Testis (tissue), 5 donors: ENCODE measurements at places on chromosomes 3 and 15. TPM values are rescaled to one million over a fixed set of nuclear protein-coding genes. Genes with fewer than 3 reads are reported as not detected.

- H3K4me3 ChIP-seq, result peak overlapping the region; percentile 45
- H3K36me3 ChIP-seq, result no peaks in the 10 kb centered on the region
- no peaks in the 10 kb centered on the region for H3K27me3 ChIP-seq
- no peak for DNase-seq
- no peak overlapping the region for H3K27ac ChIP-seq
Measured at GRCh38 chr3:45145223-45145622, 955 bp downstream of the CDCP1 start.

- no peaks in the 10 kb centered on the region for H3K36me3 ChIP-seq
- no peak for DNase-seq
- H3K4me1 ChIP-seq, result no peaks in the 10 kb centered on the region
- H3K27me3 ChIP-seq, result no peaks in the 10 kb centered on the region
Measured at GRCh38 chr15:39135989-39136388, 444.9 kb upstream of the THBS1 start.

- H3K36me3 ChIP-seq, result no peaks in the 10 kb centered on the region
- H3K4me1 ChIP-seq, result no peaks in the 10 kb centered on the region
- no peak overlapping the region for H3K27ac ChIP-seq
- no peak overlapping the region for H3K4me3 ChIP-seq
- no peak for DNase-seq
Measured at GRCh38 chr3:159887168-159887567, 101.5 kb upstream of the IL12A start.

DNASE1L3 gene
- 3.8 TPM for total RNA-seq

RETNLB gene
- total RNA-seq, result not detected

GRCh38 chr3:7789324-7789723 lies 712.3 kb upstream of the LMCD1 start:
- H3K27ac ChIP-seq, result no peak overlapping the region
- no peak overlapping the region for H3K4me3 ChIP-seq
- no peaks in the 10 kb centered on the region for H3K4me1 ChIP-seq
- DNase-seq, result no peak
- no peaks in the 10 kb centered on the region for H3K27me3 ChIP-seq
- no peaks in the 10 kb centered on the region for H3K36me3 ChIP-seq

DNA sequence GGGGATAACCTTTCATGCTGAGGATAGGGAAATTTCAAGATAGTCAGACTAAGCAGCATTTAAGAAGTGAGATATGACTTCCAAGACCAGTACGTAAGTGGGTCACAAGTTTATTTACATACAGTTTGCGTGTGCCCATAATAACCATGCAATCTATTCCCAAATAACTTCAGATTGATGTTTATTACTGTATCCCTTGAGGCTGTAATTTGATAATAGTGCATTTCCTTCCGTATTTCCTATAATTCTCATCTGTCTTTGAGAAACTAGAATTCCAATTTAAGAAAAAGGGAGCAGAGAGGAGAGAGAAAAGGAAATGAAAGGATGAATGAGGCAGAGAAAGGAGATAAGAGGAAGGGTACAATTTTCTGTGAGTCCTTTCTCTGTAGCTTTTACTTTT lies 1073.1 kb downstream of the EPHA3 start:
- H3K4me1 ChIP-seq, result no peaks in the 10 kb centered on the region
- H3K36me3 ChIP-seq, result no peaks in the 10 kb centered on the region
- H3K27ac ChIP-seq, result no peak overlapping the region
- no peak overlapping the region for H3K4me3 ChIP-seq
- H3K27me3 ChIP-seq, result no peaks in the 10 kb centered on the region

DNA sequence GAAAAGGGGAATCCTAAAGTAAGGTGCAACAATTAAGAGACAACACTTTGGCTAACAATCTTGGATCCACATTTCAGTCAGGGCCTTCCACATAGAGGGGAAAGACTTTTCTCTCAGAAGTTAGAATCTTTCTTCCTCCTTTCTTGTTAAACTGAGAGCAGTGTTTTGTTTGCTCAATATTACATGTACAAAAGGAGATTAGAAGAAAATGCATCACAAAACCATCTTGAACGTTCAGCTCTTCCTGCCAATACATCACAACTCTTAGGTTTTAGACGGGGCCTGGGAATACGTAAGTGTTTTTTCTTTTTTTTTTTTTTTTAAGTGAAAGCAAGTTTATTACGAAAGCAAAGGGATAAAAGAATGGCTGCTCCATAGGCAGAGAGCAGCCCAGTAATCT lies 39.1 kb downstream of the MAP2K1 start:
- no peak overlapping the region for H3K4me3 ChIP-seq
- no peaks in the 10 kb centered on the region for H3K36me3 ChIP-seq
- no peaks in the 10 kb centered on the region for H3K27me3 ChIP-seq
- no peak overlapping the region for H3K27ac ChIP-seq
- no peaks in the 10 kb centered on the region for H3K4me1 ChIP-seq
- DNase-seq, result no peak

SPATA12 gene
- 4.3 TPM for total RNA-seq

PLSCR5 gene
- total RNA-seq, result not detected

GRCh38 chr3:101803173-101803782 lies 24.3 kb downstream of the NXPE3 start:
- DNase-seq, result peak; percentile 67
- H3K4me1 ChIP-seq, result no peaks in the 10 kb centered on the region
- no peaks in the 10 kb centered on the region for H3K27me3 ChIP-seq
- no peaks in the 10 kb centered on the region for H3K36me3 ChIP-seq
- no peak overlapping the region for H3K27ac ChIP-seq

GRCh38 chr3:180932819-180933218 lies 20.3 kb downstream of the FXR1 start:
- no peaks in the 10 kb centered on the region for H3K36me3 ChIP-seq
- H3K4me1 ChIP-seq, result no peaks in the 10 kb centered on the region
- DNase-seq, result no peak
- no peaks in the 10 kb centered on the region for H3K27me3 ChIP-seq

DNA sequence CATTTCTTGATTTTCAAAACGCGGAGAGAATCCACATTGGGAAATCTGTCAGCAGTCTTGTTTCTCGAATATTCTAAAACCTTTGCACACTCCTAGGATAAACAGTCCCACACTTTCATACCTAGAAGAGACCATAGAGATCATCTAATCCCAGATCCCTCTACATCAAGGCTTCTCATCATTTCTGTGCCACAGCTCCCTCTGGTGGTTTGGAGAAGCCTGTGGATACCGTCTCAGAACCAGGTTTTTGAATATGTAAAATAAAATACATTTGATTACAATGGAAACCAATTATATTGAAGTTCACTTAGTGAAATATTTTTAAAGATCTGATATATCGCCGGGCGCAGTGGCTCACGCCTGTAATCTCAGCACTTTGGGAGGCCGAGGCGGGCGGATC lies 211.9 kb upstream of the GOLGA6L4 start:
- no peaks in the 10 kb centered on the region for H3K4me1 ChIP-seq
- H3K4me3 ChIP-seq, result no peak overlapping the region
- peak; percentile 60 for DNase-seq
- no peaks in the 10 kb centered on the region for H3K27me3 ChIP-seq
- H3K36me3 ChIP-seq, result no peaks in the 10 kb centered on the region
- H3K27ac ChIP-seq, result no peak overlapping the region

- H3K4me1 ChIP-seq, result no peaks in the 10 kb centered on the region
- peak overlapping the region; percentile 46 for H3K4me3 ChIP-seq
- no peaks in the 10 kb centered on the region for H3K27me3 ChIP-seq
- no peaks in the 10 kb centered on the region for H3K36me3 ChIP-seq
- no peak overlapping the region for H3K27ac ChIP-seq
Measured at GRCh38 chr3:81985996-81986723, 224.7 kb upstream of the GBE1 start.

RGMA gene
- total RNA-seq, result 120 TPM

- H3K27ac ChIP-seq, result no peak overlapping the region
- no peaks in the 10 kb centered on the region for H3K4me1 ChIP-seq
- no peak for DNase-seq
- no peak overlapping the region for H3K4me3 ChIP-seq
- H3K36me3 ChIP-seq, result no peaks in the 10 kb centered on the region
Measured at GRCh38 chr3:71070497-71071463, 512.7 kb downstream of the FOXP1 start.

GRCh38 chr3:46850468-46850779 lies 12.8 kb downstream of the MYL3 start:
- H3K27me3 ChIP-seq, result no peaks in the 10 kb centered on the region
- peaks cover under 1% of the 10 kb centered on the region for H3K4me1 ChIP-seq
- H3K27ac ChIP-seq, result no peak overlapping the region
- H3K4me3 ChIP-seq, result no peak overlapping the region
- no peaks in the 10 kb centered on the region for H3K36me3 ChIP-seq

DNA sequence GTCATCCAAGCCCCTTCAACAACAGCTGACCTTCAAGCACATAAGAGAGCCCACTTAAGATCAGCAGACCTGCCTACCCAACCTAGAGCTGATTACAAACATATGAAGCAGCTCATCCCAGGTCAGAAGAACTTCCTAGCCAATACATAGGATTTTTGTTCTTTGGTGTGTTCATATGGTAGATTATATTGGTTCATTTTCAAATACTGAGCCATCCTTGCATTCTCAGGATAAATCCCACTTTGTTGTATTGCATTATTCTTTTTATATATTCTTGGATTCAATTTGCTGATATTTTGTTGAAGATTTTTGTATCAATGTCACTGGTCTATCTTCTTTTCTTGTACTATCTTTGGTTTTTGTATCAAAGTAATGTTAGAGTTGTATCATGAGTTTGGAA lies 107.3 kb upstream of the STT3B start:
- no peaks in the 10 kb centered on the region for H3K4me1 ChIP-seq
- H3K36me3 ChIP-seq, result no peaks in the 10 kb centered on the region
- no peaks in the 10 kb centered on the region for H3K27me3 ChIP-seq
- no peak overlapping the region for H3K4me3 ChIP-seq
- no peak for DNase-seq

DNA sequence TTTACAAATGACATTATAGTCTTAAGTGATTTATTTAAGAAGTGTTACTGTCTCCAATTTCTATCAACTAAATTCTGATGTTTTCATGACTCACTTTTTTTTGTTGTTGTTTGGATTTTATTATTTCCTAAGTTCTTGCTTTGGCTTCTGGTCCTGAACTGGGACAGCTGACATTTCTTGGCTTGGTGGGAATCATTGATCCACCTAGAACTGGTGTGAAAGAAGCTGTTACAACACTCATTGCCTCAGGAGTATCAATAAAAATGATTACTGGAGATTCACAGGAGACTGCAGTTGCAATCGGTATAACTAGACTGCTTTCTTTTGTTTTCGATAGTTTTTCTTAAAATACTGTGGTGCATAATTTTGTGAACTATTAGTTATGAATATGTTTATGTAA lies 47.5 kb downstream of the ASTE1 start:
- H3K4me3 ChIP-seq, result no peak overlapping the region
- no peak overlapping the region for H3K27ac ChIP-seq
- H3K27me3 ChIP-seq, result no peaks in the 10 kb centered on the region
- H3K4me1 ChIP-seq, result no peaks in the 10 kb centered on the region
- H3K36me3 ChIP-seq, result no peaks in the 10 kb centered on the region

DNA sequence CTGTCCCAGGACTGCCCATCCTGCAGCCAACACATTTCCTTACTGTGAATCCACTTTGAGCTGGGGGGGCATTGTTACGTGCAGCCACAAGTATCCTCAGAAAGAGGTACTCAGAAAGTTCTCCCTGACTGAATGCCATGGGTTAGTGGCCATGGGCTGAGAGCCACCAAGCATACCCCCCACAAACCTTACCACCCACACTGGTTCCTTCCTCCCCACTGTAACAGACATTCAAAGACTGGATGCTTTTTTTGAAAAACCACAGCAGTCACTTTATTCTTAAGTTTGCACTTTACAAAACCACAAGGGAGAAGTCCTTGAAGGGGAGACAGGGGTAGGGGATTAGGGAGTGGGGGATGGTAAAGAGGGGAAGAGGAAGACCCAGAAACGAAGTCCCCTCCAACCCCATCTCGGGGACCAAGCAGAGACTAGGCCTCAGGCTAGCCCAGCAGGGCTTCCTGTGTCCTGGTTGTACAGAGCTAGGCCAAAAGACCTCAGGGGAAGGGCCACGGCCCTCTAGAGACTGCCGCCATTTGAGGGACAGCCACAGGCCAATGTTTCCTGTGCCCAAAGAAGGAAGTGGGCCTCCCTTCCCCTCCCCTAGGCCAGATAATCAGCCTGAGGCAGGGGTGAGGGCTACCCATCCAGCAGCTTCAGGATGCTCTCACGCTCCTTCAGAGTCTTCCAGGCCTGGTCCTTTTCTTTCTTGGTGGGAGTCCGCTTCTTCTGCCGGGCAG lies 10.1 kb upstream of the CAMK1 start:
- no peaks in the 10 kb centered on the region for H3K36me3 ChIP-seq
- peaks cover 42% of the 10 kb centered on the region for H3K4me1 ChIP-seq
- H3K27me3 ChIP-seq, result no peaks in the 10 kb centered on the region

DNA sequence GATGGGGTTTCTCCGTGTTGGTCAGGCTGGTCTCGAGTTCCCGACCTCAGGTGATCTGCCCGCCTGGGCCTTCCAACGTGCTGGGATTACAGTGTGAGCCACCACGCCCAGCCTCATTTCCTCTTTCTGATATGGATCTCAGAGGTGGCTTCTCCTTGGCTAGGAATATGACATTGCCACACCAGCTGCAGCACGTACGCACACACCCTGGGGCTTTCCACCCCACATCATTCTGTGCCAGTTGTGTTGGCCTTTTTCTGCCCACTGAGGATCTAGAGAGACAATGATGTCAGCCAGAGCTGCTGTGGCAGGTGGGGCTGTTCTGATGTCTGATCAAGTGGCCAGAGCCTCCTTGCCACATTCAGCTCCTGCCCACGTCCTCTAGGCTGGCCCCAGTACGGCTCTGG lies 29.0 kb downstream of the TMEM45A start:
- H3K4me3 ChIP-seq, result no peak overlapping the region
- H3K36me3 ChIP-seq, result no peaks in the 10 kb centered on the region

CD276 gene
- 43.1 TPM for total RNA-seq

CYP8B1 gene
- not detected for total RNA-seq

GRCh38 chr3:189862385-189862998 lies 231.3 kb downstream of the TP63 start:
- H3K27me3 ChIP-seq, result no peaks in the 10 kb centered on the region
- H3K4me3 ChIP-seq, result no peak overlapping the region
- H3K36me3 ChIP-seq, result no peaks in the 10 kb centered on the region
- no peak for DNase-seq
- no peak overlapping the region for H3K27ac ChIP-seq
